ENCODE measurements at places on chromosomes 5 and 9. TPM values are rescaled to one million over a fixed set of nuclear protein-coding genes. Genes with fewer than 3 reads are reported as not detected.

GRCh38 chr5:105783811-105784210 is 1886.9 kb downstream of the EFNA5 start:
- DNase-seq: no peak

ADRB2 gene
- polyA plus RNA-seq: 0.57 TPM

DDX4 gene
- 0.10 TPM for polyA plus RNA-seq

ZNG1E gene
- polyA plus RNA-seq: 78.3 TPM

DNA sequence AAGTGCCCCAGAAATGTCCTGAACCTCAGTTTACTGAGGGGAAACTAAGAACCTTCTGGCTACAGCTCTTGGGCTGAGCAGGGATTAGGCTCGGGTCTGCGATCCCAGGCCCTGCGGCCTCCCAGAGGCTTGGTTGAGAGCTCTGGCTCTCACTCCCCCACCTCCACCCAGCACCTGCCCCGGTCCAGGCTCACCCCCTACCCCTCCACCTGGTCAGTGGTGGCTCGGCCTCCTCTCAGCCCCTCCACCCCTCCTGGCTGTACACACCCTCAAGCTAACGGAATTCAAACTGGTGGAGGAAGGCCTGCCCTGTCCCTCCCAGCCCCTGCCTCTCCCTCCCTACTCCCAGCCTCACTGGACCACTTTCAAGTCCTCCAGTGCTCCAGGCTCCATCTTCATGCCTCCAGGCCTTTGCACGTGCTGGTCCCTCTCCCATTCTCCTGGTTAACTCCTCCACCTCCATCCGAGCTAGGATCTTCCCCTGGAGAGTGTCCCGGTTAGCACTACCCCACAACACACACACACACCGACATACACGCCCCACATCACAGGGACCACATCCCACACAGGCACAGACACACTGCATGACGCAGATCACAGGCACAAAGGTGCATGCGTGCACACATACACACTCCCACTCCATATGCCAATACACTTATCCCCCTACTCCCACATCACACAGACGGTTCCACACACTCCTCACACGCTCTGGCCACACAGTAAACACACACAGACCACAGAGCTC is 130.9 kb downstream of the C9orf50 start:
- no peak for DNase-seq

ALDH1A1 gene
- polyA plus RNA-seq: 181 TPM

Measured in large intestine (tissue), 12 donors.